ENCODE measurements at places on chromosomes 11 and 22. TPM values are rescaled to one million over a fixed set of nuclear protein-coding genes. Genes with fewer than 3 reads are reported as not detected.

GRCh38 chr11:121928597-121929580 is 187.1 kb downstream of the BLID start:
- no peak for DNase-seq

DNA sequence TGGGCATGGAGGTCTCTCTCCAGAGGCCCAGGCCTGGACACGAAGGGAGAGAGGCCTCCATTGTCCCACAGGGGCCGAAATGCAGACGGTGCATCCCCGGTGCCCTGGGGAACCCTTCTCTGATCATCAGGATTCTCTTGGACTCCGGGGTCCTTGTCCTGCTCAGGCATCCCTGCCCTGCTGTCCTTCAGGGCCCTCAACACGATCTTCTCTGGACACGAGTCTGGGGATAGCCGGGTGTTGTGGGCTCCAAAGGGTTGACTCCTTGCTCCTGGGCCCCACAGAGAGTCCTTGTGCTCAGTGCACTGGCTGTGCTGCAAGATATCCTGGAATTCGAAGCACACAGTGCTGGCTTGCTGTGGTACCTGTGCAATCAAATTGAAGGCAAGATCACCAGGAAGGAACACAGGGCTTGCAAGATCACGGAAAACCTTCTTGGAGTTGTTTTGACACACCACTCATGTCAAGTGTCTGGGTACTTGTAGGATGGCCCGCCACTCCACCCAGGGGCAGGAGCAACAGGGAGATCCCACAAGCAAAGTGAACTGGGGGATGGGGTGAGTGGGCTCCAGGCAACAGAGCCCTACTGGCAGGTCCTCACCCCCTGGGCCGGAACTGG is 61.3 kb upstream of the PRODH start:
- DNase-seq: no peak

- no peak for DNase-seq
Measured at GRCh38 chr22:35910003-35910769, 118.4 kb downstream of the RBFOX2 start.

GRCh38 chr11:73356979-73357860 is 19.0 kb upstream of the RELT start:
- no peak for DNase-seq

- DNase-seq: no peak
Measured at GRCh38 chr11:119489087-119489486, 66.1 kb upstream of the THY1 start.

DNA sequence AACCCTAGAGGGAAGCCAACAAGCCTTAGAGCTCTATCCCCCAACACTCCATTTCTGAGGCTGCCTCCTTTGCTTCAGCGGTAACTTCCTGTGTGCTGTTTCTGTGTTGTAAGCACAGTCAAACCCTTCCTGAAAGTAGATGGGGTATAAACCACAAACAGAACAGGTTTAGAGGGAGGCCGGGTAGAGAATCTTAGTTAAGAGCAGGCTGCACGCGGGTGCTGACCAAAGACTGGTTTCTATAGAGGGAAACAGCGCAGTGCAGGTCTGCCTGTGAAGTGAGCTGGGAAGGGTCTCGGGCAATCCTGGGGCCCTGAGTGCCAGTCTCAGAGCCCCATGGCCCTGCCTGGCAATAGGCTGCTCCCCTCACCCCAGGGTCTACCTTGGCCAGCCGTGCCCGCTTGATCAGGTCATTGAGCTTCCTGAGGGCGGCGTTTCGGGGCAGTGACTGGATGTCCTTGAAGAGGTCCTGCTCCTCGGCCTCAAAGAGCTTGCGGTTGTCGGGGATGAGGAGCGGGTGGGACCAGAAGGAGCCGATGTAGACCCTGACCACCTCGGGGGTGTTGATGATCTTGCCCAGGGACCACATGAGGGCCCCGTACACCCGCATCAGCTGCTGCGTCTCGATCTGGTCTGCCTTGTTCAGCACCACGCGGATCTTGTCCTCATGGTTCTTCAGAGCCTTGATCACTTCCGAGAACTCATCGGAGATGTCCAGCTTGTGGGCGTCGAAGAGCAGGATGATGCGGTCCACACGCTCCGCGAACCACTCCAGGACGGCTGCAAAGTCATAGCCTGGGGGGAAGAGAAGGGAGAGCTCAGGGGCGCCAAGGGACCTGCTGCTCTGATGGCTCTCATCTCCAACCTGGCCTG is 15.3 kb upstream of the CDC42BPG start:
- peak; percentile 73 for DNase-seq

DNA sequence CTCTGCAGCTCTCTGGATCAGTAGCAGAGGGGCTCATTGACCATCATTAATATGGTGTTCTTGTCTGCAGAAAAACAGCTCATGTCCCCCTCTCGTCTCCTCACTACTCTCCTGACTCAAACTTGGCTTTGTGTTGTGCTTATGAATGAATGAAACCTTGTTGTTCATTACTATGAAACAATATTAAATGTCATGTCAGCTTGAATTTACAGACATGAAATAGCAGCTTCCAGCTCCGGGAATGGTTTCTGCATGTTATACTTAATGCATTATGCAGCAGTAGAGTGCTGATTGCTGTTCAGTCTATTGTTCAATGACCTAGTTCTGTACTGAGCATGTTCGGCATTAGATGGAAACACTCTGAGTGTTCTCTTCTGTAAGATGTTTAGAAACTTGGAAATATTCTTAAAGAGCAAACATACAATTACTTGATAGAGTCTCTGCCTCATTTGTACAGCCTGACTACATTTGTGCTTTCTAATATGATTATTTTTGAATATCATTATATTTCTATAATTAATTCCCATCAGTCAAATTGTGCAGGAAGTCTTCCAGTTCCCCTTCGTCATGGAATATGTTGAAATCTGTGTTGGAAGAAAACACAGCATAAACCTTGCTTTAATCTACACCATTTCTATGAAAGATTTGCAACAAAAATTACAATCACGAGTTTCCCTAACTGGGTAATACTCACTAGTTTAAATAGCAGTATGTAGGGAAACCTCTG is 340.4 kb downstream of the SOX6 start:
- DNase-seq: no peak

GRCh38 chr11:112166562-112166961 is 610 bp upstream of the TEX12 start:
- no peak for DNase-seq

LDHAL6A gene
- total RNA-seq: not detected

DDTL gene
- total RNA-seq: 7.0 TPM

PDE3B gene
- total RNA-seq: 79.6 TPM

SERPING1 gene
- total RNA-seq: 0.56 TPM
